ENCODE measurements at places on chromosomes 12 and 14.
A peak's percentile ranks its signal among the peaks of the same experiment; 100 is the strongest.

DNA sequence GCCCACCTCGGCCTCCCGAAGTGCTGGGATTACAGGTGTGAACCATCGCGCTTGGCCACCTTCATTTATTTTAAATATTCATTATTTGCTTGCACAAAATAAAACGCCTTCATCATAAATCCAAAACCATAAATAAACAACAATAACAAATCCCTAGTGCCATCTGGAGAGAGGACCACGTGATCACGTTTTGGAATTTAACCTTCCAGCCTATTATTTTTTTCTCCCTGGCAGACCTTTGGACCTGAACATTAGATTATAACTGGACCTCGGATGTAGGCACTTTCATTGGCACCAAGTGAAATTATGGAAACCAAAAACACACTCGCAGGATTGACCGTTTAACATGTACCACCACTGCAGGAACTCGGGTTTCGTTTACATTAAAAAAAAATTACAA is 2.0 kb downstream of the DNAH10 start:
- no peak for DNase-seq

GRCh38 chr12:47223031-47223847 is 143.5 kb upstream of the AMIGO2 start:
- peak; percentile 60 for DNase-seq

GRCh38 chr14:61608245-61609165 is 86.8 kb upstream of the HIF1A start:
- DNase-seq = peak; percentile 19

- no peak for DNase-seq
Observed at GRCh38 chr12:52058631-52059361, 7.6 kb downstream of the NR4A1 start.

- peak; percentile 49 for DNase-seq
Observed at GRCh38 chr12:25130741-25131188, 64.2 kb downstream of the DNAI7 start.
